ENCODE measurements at places on chromosomes 6 and 20.

DNA sequence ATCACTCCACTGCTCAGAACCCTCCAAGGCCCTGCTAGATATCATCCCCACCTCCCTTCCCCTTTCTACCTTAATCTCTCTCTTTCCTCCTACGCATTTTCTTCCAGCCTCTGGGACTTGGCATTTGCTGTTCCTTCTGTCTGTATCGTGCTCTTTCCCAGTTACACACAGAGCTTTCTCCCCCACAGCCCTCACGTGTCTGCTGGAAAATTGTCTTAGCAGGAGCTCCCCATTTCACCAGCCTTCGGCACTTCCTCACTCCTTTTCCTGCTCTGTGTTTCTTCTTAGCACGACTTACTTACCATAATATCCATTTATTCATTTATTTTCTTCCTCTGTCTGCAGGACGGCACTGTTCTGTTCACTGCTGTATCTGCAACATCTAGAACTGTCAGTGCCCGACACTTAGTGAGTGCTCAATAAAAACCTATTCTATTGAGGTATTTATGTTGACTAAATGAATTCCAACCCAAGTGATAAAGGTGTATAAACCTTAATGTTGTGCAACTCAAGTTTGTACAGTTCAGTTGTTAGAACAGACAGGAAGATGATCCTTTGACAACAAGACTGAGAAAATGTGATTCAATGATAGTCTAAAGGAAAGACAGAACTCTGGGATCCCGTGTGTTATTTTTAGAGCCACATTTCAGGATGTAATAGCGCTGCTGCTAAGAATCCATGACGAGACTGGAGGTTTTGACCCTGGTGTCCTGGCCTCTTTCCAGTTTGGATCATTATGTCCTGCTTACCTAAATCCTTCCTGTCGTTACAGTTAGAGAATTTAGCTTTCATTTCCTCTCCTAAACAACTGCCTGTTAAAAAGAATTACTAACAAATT, 170.1 kb upstream of the LAMP5 start:
- peak; percentile 54 for DNase-seq

DNA sequence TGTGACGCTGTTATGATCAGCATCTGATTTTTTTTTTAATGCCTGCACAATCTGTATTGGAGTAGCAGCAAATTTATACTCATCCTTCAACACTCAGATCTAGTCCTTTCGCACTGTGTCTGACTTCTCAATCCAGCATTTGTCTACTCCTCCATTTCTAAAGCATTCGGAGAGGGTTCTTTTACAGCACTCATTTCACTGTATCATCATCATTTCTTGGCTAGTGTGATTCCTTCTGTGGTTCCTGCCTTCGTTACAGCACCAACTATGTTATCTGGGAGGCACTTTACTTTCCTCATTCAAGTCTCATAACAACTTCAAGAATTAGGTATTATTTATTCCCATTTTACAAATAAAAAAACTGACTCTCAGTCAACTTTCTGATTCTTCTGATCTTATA, 18.0 kb downstream of the NUDT3 start:
- no peak for DNase-seq

GRCh38 chr6:168303982-168304751, 15.4 kb downstream of the DACT2 start:
- no peak for DNase-seq

DNA sequence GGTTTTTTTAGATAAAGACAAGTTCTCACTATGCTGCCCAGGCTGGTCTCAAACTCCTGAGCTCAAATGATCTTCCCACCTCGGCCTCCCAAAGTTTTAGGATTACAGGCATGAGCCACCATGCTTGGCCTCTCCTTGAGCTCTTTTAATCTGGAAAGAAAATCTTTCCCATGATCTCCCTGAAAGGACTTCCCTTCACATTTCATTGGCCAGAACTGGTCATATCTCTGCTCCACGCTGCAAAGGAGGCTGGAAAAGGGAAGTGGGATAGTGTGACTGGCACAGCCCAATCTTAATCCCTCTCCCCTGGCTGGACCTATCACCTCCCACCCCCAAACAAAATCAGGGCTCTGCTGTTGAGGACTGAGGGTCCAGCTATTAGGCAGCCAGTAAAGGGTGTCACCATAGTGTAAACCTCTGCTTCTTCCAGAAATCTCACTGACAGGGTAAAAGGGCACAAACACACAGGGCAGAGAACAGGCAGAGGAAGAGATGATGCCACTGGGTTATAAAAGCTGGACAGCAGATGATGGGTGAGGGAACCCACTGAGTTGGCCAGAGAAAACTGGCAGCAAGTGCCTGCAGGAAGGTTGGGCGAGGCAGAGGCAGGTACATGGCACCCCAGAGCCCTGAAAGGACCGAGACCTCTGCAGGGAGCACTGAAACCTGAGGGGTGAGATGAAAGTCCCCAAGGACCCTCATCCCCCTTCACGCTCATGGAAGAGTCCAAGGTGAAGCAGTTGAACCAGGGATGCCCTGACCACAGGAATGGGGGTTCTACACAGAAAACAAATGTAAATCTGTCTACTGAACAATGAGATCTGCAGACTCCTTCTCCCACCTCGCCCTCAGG, 83.1 kb upstream of the PTPN1 start:
- no peak for DNase-seq

GRCh38 chr6:106894978-106895702, 79.4 kb downstream of the CD24 start:
- DNase-seq: peak; percentile 22

- DNase-seq: no peak
These were observed 2.8 kb downstream of the HMGN3 start for GRCh38 chr6:79231666-79232065.

DNA sequence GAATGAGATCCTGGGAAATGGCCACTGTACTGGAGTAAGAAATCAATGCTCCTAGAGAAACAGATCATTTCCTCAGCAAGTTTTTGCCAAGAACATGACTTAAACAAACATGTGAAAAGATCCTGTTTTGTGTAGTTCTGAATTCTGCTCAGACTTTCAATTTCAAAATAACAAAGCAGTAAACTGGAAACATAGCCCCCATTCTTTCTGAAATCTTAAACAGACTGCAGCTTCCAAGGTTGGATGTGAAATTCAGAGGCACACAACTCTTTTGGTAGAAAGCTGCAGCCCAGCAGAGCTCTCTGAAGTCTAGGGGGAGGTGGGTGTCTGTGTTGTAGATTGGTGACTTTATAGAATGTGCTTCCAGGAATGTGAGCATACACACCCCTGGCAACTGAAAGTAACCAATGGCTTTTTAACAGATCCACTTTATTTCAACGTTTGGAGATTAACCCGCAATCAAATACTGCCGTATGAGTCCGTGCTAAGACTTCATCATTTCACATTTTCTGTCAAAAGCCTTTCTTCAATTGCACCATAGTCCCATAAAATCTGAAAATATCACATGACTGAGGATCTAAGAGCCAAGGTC, 86.4 kb downstream of the ATXN1 start:
- DNase-seq: peak; percentile 63

DNA sequence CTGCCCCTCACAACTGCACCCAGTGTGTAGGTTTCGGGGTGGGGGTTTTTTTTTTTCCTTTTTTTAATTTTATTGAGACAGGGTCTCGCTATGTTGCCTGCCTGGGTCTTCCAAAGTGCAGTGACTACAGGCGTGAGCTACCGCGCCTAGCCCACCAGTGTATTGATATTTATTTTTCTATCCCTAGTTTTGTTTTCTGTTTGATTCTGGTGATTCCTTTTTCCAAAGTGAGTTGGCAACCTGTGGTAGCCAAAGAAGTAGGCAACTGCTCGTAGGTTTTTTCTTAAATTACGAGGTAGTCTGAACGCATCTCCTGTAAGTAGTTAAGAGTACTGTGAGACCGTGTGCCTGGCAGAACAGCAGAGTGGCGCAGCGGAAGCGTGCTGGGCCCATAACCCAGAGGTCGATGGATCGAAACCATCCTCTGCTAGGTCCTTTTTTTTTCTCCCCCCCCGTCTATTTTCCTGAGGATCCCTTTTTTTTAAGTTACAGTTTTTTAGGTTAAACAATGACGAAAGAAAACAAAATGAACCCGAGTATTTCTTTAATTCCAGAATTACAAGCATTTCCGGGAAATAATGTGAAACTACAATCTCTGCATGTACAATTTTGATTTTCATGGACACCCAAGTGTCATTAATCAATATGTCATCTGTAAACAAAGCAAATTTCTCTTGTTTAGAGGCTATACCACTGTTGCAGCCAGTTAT, 78.7 kb upstream of the BTN3A2 start:
- DNase-seq: peak; percentile 72

DNA sequence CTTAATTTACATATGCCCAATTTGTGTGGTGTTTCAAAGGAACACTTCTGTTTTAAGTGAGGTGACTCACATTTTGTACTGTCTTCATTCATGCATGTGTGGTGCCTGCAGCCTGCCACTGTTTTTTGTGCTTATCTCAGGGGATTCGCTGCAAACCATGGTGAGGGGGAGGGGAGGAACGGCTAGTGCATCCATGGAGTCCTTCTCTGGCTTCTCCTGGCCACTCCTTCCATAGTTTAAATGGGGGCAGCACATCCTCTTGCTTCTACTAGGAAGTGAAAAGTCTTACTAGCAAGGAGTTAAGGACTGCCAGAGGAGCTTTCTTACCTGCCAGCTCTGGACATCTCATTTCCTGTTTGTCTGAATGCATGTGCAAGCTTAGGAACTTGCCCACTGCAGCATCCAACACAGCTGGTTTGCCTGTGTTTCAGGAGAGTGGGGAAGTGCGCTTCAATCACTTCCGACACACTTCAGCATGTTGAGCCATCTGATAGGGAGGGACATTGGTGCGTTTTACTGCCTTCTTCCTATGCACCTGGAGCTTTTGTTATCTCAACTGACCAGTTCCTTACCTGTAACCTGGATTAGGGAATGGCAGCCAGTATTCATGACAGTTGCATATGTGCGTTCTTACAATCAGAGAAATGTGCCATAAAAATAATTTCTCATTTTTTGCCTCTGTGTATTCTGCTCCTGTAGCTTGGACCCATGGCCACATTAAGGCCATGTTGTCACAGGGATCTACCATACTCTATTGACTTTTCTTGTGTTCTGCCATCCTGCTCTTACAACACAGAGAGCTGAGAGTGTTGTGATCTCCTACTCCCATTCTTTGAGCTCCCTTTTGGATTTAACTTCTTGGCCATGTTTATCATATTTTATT, 211.3 kb downstream of the ARID1B start:
- no peak for DNase-seq

DNA sequence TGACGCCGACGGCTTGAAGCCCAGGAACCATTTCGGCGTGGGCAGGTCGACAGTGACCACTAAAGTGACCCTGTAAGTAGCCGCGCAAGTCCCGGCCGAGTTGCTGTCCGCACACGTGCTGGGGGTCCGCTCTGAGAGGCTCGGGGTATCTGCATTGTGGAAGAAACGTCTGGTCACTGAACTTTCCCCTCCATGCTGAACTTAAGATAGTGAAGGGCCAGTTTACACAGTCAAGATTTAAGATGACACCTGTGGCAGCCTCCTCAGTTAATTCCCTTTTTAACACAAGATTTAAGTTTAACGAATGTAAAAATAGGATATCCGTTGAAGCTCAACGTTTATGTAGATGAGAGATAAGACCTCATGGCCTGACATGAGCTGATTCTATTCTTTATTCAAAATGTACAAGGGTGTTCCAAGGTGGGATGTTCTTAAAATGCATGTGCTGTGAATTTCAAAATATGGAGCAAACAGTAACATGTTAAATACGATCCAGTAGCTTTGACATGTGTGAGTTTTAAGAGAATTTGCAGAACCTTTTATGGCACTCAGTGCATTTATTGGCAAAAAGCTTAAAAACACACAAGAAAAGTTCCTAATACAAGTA, 116.2 kb downstream of the RTN4IP1 start:
- DNase-seq: peak; percentile 6

GRCh38 chr6:136072691-136073090, 177.4 kb downstream of the MTFR2 start:
- no peak for DNase-seq

DNA sequence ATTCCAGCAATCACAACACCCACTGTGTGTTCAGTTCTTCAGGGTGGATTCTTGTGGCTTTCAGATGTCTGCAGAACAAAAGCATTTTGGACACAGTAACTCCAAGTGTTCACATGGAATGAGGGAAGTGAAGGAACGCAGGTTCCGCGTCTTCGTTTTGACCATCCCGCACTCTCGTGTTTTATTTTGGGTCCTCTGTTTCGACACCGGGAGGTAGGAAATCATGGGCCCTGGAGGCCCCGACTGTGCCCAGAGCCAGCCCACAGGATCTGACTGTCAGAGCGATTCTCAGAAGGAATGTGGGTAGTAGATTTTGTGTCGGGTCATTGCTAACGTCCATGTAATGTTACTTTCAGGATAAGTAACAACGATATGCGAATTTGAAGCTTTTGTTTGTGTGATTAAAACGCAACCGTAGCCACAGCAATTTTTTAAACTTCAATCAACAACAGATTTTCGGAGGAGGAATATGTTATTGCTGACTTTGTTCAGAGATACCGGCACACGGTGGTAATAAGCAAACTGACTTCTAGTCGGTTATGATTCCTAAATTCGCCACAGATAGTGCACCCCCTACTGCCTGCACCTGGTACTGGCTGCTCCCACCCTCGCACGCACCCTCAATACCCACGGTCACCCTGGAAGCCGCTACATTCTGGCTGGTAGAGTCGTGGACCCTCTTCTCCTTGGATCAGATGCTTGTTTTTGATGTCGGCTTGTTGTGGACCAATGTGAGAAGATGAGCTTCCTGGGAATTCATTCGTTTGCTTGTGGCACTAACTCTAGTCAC, 10.5 kb downstream of the NPEPL1 start:
- DNase-seq: no peak

DNA sequence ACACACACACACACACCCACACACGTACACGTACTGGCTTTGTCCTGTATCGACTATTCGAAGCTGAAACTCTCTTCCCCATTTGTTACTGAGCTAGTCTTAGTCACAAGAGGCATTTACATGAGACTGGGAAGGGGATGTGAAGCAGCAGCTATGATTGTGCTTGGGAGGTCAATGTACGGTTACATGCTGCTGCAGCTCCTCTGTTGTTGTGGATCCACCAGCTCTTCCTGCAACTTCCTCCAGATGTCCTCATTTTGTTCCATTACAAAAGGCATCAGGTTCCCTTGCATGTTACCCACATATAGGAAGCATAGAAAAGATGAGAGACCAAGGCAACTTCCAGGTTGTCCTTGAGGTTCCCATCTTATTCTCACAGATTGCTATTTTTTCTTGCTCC, 612.4 kb upstream of the IMPG1 start:
- no peak for DNase-seq

- DNase-seq: peak; percentile 13
These were observed 59.8 kb downstream of the SOD2 start for GRCh38 chr6:159633196-159633595.

Data from GM23248 (cell line).